ENCODE measurements at places on chromosomes 1 and 21.

- DNase-seq = no peak
Measured at GRCh38 chr1:179237222-179237621, 7.7 kb upstream of the ABL2 start.

- no peak for DNase-seq
Measured at GRCh38 chr1:87299661-87300060, 29.0 kb upstream of the LMO4 start.

DNA sequence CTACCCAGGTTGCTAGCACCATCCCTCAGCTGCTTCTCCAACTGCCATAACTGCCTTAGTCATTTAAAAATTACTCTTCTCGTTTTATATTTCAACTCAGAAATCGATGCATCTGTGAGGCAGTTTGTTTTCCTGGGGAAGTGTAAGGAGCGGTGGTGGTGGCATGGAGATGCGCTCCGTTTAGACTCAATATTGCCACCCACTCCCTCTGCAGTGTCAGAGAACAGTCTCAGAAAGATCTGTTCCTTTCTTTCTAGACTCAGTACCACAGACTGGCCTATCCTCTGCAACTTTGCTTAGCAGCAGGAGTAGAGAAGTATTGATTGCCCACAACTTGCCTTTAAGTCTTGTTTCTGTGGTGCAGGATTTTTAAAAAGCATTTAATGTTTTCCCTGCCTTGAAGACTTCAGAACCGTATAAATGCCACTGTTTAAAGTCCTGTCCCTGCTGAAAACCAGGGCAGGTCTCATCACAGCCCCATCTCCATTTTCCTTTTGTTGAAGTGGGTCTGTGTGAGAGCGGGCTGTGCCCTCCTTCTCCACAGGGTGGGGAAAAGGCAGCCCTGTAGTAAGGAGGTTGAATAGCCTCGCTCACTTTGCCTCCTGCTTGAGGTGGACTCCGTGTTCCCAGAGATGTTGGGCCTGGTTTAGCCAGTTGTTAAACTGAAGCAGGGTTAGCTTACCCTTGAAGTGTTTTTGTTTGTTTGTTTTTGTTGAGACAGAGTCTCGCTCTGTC is 105.2 kb downstream of the NFIA start:
- no peak for DNase-seq

GRCh38 chr1:50724626-50725286 is 235.3 kb downstream of the FAF1 start:
- no peak for DNase-seq

DNA sequence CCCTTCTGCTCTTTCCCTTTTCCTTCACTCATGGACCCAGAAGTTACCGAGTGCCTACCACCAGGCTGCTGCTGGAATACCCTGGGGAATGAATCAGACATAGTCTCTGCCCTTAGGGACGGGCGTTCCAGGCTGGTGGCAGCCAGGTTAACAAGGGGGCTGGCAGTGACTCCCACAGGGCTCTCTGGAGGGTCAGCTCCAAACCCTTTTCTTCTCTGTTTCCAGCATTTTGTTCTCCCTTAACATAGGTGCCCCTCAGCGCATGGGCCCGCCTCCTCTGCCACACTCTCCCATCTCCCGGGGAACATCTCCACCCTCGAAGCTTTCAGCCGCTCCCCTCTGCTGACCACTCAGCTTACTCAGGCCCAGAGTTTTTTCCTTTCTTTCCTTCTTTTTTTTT is 62.9 kb upstream of the LRP8 start:
- no peak for DNase-seq

DNA sequence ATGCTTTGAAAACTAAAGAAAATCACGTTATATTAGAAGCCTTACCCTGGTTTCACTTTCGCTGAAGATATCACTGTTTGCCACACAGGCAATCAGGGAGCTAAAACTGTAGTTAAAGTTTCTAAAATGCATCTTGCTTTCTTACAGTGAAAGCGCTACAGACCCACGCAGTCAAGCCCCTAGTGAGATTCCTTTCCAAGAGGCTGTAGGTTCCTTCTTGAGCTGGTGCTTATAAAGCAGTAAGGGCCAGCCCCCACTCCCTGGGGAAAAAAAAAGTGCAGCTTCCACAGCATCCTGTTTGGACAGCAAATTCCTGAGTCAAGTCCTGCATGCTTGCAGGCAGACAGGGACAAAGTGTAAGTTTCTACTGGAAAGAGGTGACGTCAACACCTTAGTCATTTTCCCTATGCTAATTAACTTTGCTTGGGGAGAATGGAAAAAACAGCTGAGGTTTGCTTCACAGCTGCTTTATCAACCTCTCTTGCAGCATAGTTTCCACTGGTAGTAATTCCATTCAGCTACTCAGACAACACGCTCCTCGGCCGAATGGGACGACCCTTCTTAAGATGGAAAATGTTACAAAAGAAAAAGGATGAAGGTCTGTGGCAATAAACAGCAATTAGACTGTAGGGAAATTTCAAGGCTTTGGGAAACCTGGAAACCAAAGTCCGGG is 14.7 kb upstream of the KCNE1 start:
- peak; percentile 94 for DNase-seq

GRCh38 chr1:67564193-67564592 is 120.8 kb upstream of the GADD45A start:
- DNase-seq = no peak

DNA sequence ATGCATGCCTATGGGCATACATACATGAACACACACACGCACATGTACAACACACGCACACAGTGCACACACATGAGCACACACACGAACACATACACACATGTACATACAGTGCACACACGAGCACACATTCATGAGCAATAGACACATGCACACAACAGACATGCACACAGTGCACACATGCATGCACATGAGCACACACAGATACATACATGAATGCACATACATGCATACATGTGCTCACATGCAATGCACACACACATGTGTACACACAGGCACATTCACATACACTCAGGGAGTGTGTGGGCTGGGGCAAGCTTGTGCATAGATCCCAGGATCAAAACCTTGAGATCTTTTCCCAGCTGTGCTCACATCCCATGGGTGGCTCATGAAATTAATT is 18.9 kb downstream of the CRYAA start:
- DNase-seq = no peak

DNA sequence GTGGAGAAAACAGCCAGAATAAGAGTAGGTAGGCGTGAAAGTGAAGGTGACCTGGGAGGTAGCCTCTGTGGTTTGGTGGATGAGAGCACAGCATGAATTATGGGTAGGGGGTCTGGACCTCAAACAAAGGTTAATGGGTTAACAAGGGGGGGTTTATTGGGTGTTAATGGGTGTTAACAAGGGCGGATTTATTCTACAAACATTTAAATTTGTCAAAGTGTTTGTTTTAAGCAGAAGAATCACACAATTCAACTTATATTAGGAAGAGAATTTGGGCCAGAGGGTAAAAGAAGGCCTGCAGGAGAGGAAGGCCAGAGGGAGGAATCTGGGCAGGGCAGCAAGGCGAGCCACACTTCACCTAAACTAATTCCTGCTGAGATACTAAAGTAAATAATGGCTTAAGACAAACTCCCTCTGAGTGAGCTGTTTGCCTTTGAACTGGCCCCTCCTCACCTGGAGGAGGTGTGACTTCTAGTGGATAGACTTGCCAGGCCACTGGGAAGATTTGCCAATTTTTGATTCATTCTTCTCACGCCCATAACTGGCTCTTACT is 191.7 kb downstream of the GIPC2 start:
- peak; percentile 87 for DNase-seq

DNA sequence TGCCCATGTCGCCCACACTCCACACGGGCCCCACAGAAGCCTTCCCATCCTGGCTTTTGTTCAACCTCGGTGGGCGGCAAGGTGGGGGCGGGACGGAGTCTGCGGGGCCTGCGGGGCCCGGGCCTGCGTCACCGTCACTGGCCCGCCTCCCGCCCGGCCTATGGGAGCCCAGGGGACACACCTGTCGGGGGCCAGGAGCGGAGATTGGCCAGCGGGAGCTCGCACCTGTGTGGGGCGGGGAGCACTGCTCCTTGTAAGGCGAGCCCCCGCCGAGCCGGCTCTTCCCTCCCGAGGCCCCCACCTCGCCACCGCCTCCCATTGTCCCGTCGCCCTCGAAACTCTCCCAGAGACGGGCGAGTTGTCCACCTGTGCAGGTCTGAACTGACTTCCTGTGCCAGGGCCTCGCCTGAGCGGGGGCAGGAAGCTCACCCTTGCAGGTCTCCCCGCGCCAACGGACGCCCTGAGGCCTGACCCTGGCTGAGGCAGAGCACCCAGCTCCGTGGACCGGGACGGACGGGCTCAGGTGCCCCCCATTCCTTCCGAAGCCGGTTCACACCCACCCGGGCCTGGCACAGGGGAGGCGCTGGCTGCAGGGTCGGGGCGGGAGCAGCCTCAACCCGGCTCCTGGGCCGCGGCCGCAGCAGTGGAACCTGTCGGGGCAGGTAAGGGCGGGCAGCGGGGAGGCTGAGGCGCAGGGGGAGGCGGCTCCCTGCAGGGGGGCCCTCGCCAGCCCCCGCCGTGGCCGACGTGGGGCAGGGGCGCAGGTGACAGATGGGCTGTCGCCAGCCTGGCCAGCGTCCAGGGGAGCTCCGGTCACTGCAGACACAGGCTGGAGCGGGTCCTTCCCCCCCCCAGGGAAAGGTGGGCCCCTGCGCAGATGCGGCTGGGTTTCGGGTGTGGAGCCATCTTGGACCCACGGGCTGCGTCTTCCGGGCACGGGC is 10.8 kb upstream of the TTLL10 start:
- peak; percentile 92 for DNase-seq

GRCh38 chr21:43825936-43826622 is 36.7 kb downstream of the RRP1 start:
- no peak for DNase-seq

DNA sequence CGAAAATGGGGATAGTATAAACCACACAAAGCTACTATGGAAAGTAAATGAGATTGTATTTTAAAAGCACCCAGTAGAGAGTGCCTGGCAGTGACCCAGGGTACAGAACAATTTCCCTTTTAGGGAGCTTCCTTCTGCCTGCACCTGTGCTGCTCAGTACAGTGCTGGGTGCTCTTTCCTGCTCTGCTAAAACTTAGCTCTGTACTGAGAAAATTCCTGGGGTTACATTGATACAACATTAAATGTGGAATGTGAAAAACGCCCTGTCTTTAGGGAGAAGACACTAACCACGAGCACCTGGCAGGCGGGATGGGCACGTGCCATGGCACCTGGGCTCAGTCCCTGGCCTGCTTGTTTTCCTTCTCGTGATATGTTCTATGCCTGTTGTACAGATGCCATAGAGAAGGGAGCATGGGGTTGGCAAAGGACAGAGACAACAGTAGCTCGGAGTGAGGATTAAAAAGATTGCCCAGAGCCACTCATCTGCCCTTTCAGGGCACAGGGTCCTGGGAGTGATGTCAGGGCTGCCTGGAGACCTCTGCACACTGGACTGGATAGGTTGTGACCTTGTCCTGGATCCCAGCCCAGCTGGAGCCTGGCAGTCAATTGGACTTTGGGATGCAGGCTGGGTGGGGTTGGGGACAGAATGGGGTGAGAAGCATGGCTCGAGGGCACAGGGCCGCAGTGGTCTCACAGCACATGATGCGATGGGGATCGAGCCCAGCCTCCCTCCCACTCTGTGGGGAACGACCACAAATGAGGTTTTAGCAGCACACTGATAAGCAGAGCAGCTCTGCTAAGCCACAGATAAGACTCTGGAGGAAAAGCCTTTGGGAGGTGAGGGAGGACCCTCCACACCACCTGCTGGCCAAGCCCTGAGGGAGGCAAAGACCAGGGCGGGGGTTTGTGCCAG is 4.2 kb downstream of the SPATA46 start:
- peak; percentile 43 for DNase-seq

- no peak for DNase-seq
Measured at GRCh38 chr1:210151052-210151672, 81.4 kb upstream of the SERTAD4 start.

DNA sequence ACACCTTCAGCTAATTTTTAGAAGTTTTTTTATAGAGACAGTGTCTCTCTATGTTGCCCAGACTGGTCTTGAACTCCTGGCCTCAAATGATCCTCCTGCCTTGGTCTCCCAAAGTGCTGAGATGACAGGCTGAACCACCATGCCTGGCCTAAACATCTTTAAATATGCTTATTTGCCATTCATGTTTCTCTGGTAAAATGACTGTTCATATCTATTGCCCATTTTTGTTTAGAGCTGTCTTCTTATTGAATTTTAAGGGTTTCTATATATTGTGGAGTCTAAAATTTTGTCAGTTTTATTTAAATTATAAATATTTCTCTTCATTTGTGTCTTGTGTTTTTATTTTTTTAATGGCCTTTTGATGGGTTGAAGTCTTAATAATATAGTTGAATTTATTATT is 3.0 kb upstream of the PM20D1 start:
- no peak for DNase-seq

GRCh38 chr1:35539824-35540261 is 17.4 kb downstream of the KIAA0319L start:
- DNase-seq = no peak

GRCh38 chr1:46415514-46415913 is 21.4 kb downstream of the FAAH start:
- DNase-seq = no peak

GRCh38 chr1:87473203-87473661 is 144.6 kb downstream of the LMO4 start:
- peak; percentile 69 for DNase-seq

DNA sequence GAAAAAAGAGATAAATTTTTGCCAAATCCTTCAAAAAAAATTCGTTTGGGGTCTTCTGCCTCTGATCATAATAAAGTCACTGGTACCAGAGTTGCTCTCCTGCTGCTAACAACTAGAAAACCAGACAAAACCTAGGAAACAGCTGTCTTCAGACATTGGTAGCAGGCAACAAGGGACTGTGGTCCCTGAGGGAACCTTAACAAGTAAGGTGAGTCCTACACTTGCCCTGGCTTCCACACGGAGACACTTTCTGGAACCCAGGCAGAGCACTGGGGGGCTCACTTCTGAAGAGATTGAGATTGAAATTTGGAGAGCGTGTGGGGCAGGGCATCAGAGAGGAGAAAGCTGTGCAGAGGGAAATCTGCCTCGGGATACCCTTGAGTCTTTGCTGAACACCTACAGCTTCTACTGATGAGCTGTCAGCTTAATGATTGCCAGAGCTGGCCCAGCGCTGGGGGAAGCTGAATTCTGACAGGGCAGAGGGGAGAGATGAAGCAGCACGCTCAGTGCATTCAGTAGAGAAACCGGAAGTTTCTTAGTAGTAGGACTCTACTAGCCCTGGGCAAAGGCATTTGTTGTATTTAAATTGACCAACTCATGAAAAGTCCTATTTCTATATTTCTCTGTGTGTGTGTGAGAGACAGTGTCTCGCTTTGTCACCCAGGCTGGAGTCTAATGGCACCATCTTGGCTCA is 18.5 kb upstream of the FAM89A start:
- DNase-seq = no peak

DNA sequence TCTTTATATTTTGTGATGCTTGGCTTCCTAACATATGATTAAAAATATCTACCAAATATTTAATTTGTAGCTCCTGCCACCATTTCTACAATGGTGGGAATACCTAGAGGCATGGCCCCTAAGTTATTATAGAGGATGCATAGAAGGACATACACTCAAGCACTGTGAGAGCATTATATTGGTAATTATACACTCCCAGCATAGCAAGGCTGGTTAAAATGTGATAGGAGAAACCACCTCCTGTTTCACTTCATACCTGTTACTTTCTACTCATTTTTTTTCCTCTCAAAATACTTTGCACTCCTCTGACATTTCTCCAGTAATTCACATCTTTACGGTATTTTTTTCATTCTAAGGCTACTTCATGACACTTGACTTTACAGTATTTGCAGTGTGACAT is 92.9 kb downstream of the HS2ST1 start:
- no peak for DNase-seq

GRCh38 chr1:8075511-8076051 is 49.5 kb upstream of the ERRFI1 start:
- DNase-seq = no peak
